ENCODE measurements at places on chromosomes 7 and 10.

GRCh38 chr10:96890172-96890513 is 58.0 kb downstream of the LCOR start:
- DNase-seq = no peak

DNA sequence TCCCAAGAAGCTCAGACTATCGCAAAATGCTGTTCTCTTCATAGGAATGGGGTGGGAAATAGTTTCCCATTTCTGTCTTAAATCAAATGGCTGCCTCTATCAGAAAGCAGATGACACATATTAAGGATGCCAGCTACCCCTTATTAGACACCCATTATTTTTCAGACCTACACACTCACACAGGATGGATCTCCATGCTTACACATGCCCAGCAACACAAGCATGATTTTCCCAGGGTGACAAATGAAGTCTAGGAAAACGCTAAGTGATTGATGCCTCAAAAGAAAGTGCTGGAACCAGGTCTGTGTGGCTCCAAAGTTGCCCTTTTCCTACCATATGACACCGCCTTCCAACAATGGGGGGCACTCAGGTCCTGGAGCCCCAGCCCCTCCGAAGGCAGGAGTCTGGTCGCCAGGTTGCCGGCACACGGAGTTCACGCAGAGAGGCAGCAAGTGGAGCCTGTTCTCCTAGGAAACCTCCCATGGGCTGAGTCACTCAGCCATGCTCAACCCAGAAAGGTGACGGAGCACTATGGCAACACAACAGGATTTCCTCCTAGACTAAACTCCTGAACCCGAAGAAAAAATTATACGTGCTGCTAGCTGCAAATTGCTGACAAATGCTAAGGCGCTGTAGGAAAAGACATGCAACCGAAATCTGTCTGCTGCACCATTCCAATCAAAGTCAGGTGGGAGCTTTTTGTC is 19.8 kb downstream of the VOPP1 start:
- peak; percentile 59 for DNase-seq

- DNase-seq = no peak
Observed at GRCh38 chr7:30214651-30215137, 69.7 kb upstream of the ZNRF2 start.

DNA sequence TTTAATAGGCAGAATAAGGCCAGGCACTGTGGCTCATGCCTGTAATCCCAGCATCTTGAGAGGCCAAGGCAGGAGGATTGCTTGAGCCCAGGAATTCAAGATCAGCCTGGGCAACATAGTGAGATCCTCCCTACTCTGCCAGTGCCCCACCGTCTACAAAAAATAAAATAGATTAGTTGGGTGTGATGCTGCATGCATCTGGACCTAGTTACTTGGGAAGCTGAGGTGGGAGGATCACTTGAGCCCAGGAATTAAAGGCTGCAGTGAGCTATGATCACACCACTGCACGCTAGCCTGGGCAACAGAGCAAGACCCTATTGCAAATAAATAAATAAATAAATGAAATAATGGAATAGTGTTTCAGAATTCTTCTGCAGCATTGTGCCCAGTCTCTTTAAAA is 16.2 kb downstream of the FAM200A start:
- no peak for DNase-seq

Data from heart left ventricle (tissue), 16 donors.